Placental epithelial cell (primary cell): ENCODE measurements at places on chromosomes 11 and 22. TPM values are rescaled to one million over a fixed set of nuclear protein-coding genes. Genes with fewer than 3 reads are reported as not detected.

The AASDHPPT gene
- 76.6 and 90.3 TPM in 2 replicates for total RNA-seq

The PNPLA5 gene
- total RNA-seq = not detected in 2 replicates

The SLN gene
- not detected in 2 replicates for total RNA-seq

The BACE1 gene
- 25.1 and 28.8 TPM in 2 replicates for total RNA-seq

The VSTM5 gene
- 0.39 and 0.87 TPM in 2 replicates for total RNA-seq

The MS4A10 gene
- total RNA-seq = not detected in 2 replicates

The CCT8L2 gene
- total RNA-seq = not detected in 2 replicates
